Fibroblast of lung (primary cell): ENCODE measurements at places on chromosomes 3 and 15. TPM values are rescaled to one million over a fixed set of nuclear protein-coding genes. Genes with fewer than 3 reads are reported as not detected.

DNA sequence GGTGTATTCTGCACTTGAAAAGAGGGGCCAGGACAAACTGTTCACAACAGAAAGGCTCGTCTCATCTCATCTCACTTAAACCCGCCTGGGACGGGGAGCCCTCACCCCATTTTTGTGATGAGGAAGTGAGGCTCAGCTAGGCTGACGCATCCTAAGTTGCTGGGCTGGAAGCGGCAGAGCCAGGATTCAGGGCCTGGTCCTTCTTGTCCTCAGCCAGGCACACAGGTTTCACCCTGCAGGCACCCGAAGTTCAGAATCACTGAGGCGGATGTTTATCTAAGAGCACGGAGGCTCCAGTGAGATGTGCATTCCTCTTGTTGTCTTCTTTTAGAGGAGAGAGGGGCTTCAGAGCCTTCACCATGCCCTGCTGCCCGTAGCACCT is 51.1 kb upstream of the PLXNA1 start:
- no peaks in the 10 kb centered on the region for H3K36me3 ChIP-seq
- no peak overlapping the region for H3K27ac ChIP-seq
- no peaks in the 10 kb centered on the region for H3K27me3 ChIP-seq
- H3K4me3 ChIP-seq = no peak overlapping the region
- peaks cover 18% of the 10 kb centered on the region for H3K4me1 ChIP-seq

DNA sequence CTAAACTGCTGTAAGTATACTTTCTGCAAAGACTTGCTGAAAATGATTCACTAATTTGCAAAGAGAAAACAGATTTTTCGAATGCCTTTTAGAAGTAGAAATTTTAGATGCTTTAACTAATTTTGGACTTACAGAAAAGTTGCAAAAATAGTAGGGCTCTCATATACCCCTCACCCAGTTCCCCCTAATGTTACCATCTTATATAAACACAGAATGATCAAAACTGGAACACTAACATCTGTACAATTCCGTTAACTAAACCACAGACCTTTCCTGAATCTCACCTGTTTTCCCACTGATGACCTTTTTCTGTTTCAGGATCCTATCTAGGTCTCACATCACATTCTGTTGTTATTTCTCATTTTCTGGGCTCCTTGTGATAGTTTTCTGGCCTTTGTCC is 454.8 kb downstream of the SHQ1 start:
- no peaks in the 10 kb centered on the region for H3K36me3 ChIP-seq
- H3K27ac ChIP-seq = no peak overlapping the region
- DNase-seq = no peak
- H3K4me3 ChIP-seq = no peak overlapping the region
- no peaks in the 10 kb centered on the region for H3K27me3 ChIP-seq

DNA sequence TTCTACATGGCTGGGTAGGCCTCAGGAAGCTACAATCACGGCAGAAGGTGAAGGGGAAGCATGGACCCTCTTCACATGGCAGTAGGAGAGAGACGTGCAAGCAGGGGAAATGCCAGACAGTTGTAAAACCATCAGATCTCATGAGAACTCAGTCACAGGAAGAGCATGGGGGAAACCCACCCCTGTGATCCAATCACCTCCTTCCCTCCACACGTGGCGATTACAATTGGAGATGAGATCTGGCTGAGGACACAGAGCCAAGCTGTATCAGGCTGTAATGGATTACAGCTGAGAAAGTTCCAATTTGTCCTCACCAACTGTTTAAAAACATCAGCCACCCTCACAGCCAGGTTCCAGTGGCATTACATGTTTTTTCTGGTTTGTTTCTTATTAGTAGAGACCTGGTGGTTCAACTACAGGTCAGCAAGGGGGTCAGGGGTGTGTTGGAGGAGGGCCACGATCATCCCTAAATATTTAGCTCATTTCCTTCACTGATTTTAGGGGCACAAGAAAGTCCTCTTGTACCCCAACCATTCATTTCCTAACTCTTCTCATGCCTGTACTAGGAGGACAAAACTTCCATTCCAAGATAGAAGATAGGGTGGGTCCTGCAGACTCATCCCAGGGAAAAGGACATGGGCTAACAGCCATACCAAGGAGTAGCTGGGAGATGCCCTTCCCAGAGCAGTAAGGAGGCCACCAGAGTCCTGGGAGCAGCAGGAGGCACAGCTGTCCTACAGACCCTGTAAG is 54.4 kb downstream of the ANXA2 start:
- H3K27ac ChIP-seq = no peak overlapping the region
- no peaks in the 10 kb centered on the region for H3K4me1 ChIP-seq
- no peak for DNase-seq
- H3K4me3 ChIP-seq = no peak overlapping the region

Gene XCR1
- total RNA-seq = under 0.01 TPM in 1 of 2 replicates, not detected in the other

Gene DNAH1
- total RNA-seq = 1.8 and 3.0 TPM in 2 replicates
